ENCODE measurements at places on chromosomes 12 and 14.

DNA sequence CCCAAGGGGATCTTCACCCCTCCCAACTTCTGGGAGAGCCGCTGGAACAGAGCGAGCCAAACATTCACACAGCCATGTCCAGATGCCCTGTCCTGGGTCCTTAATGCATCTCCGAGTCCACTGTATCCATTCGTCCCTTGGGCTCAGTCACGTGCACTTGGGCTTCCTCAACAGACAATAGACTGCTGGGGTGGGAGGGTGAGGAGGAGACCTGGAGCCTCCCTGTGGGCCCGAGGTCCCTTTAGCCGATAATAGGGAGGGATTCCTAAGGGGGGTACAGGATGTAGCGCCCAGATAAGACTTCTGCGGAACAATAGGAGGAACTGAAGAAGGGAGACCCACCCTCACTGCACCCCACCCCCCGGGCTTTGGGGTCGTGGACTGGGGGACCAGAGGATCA, 6.7 kb downstream of the ARHGEF25 start:
- DNase-seq: no peak

DNA sequence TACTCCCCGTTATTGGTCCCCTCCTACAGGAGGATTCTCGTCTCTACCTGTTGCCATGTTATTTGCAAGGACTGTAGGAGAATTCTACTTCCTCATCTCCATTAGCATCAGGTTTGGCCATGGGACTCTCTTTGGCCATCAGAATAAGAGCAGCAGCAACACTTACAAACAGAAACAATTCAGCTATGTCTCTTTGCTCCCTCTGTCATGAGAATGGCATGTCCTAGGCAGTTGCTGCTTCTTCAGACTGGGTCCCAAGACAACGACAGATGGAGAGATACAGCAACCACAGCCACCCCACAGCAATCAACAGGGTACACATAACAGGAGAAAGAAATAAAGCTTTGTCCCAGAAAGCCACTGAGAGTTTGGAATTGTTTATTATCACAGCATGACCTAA, 19.7 kb downstream of the SLC41A2 start:
- no peak for DNase-seq

GRCh38 chr14:69152902-69153151, at the start of gene DCAF5:
DCAF5 (minus strand) TSS chr14:69153119; CDS start chr14:69152978, 141 bp downstream.
- DNase-seq: no peak

- DNase-seq: no peak
These were observed 31.0 kb downstream of the ITGA7 start for GRCh38 chr12:55676707-55677106.

GRCh38 chr12:3990501-3991280, 117.5 kb upstream of the PARP11 start:
- DNase-seq: no peak

GRCh38 chr12:50529345-50529744, 24.6 kb downstream of the DIP2B start:
- no peak for DNase-seq

DNA sequence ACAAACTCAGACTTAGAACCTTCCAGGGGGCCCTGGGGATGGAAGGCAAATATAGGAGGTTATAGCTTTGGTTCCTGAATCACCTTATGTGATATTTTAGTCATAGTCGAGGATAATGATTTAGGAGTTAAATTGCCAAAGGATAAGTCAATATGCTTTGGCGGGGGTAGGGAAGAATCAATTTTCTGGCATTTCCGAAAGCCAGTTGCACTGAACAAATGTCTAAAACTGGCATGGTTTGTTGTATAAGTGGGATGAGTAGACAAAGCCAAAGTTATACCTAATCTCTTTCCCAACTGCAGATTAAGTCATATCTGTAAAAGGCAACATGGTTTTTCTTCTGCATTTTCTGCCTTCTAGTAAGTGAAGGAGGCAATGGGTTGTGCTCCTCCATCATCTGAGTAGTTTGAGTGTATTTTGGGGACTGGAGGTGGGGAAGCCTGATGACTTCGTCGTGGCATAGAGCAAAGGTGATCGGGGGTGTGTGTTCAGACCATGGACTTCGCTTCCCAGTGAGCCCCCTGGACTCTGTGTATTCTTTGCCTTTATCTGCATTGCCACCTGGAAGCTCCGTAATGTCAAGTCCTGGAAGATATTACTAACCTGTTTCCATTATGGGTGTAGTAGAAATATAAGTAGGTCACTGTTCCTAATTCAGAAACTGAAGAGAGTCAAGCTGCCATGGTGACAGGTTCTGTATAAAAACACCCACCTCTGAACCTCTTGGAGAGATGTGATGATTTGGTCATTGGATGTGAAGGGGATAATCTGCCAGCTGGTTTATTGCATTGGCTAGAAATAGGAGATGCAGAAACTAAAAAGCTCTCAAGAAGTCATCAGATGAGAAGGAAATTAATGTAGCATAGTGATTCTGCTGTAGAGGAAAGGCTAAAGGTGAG, 24.5 kb downstream of the PPFIBP1 start:
- DNase-seq: no peak

DNA sequence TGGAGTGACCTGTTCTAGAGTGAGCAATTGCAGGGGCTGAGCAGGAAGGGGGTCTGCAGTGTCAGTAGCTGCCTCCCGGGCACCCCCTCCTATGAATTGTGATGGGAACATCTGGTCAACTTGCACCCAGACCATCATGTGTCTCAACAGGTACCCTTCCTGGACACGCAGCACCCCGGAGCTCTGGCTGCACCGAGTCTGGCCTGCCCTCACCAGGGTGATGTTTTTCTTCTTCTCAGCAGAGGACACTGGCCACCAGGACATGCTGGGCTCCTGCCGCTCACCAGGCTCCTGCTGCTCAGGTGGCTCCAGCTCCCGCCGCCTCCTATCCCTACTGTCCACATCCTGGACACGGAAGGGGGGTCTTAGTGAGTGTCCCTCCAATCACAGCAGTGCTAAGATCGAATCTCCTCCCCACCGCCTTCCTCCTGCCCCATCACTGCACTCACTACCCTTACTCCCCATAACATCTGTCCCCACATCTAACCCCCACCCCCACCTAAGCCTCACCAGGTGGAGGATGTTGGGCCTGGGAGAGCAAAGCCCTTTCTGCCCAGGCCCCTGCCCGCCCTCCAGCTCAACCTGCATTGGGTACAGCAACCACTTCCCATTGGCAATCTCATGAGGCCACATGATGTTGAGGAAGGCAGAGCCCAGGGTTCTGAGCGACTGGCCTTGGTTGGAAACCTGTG, 14.9 kb downstream of the ITGA7 start:
- no peak for DNase-seq

DNA sequence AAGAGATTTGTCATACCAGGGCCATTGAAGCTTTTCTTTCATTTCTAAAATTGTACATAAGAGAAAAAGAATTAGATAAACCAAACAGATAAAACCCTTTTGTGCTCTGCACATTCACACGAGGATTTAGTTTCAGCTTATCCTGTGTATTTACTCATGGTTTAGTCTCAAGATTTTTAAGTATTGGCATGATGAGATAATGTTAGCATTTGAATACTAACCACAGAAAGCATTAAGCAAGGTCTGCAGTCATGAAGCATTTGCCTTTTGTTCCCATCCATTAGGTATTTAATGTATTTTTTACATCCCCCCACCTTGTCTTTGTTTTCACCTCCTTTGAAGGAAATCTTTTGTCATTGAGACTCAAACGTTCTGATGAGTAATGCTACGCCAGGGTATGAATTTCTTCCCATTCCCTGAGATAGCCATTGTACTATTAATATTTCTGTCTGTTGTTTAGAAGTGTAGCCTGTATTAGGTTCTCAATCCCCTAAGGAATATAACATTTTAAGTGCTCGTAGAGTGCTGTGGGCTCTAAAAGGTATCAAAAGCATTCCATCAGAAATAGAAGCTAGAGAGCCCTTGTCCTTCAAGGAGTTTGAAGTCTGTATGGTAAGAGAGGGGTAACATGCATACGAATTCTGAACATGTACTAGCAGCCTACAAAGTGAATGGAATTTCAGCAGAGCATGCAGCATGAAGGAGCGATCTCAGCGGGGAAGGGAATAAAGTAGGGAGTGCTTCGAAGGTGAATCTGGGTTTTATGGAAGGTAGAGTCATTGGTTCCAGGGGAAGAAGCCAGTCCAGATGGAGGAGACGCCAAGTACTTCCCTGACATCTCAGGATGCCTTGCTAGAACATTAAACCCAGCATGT, 22.3 kb downstream of the CRADD start:
- no peak for DNase-seq

- DNase-seq: no peak
These were observed 40.1 kb downstream of the STXBP6 start for GRCh38 chr14:25009891-25010290.

GRCh38 chr12:117890644-117891043, 78.1 kb downstream of the KSR2 start:
- no peak for DNase-seq

DNA sequence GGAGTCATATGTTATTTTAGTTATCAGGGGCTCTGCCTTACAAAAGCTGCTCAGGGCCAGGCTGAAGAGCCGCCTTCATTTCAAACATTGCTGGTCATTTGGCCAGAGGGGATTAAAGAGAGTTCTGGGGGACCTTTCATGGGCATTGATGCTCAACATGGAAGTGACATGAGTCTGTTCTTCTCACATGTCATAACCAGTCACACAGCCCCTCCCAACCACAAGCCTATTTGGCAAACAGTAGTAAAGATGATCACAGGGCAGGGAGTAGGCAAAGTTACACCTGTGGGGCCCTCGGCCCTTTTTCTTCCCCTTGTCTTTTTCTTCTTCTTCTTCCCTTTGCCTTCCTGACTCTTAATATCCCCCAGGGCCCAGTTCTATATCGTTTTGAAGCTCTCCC, 33.3 kb downstream of the CFAP54 start:
- no peak for DNase-seq

DNA sequence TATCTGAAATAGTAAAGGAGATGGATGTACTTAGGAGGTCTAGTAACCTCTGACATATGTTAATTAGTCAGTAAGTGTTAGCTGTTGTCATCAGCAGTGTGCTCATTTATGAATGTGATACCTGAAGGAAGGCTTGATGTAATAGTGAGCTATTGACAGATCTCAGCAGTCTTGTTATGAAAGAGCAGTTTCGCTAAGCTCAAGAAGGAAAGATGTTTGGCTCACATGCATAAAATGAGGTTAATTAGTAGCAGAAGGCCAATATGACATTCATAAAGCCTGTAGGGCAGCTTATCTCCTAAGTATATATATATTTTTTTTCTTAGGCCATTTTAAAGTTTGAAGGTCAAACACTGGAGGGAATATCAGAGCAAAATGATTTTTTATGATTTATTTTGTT, 2.8 kb downstream of the FAM234B start:
- no peak for DNase-seq

DNA sequence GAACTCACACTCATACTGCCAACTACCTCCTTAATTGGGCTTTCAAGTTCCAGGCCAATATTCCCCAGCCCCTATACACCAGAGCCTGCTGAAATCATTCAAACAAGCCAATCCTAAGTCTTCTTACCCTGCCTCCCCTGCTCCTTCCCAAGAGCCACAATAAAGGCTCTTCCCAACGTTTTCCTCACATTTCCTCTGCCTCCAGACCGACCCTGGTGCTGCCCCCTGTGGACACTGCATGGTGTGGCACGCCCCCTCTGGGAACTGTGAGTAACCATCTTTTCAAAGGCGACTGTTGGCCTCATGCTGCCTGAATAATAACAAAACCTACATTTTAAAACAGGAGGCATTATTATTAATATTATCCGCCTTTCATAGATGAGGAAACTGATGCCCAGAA, 111.6 kb upstream of the NOS1 start:
- DNase-seq: no peak

DNA sequence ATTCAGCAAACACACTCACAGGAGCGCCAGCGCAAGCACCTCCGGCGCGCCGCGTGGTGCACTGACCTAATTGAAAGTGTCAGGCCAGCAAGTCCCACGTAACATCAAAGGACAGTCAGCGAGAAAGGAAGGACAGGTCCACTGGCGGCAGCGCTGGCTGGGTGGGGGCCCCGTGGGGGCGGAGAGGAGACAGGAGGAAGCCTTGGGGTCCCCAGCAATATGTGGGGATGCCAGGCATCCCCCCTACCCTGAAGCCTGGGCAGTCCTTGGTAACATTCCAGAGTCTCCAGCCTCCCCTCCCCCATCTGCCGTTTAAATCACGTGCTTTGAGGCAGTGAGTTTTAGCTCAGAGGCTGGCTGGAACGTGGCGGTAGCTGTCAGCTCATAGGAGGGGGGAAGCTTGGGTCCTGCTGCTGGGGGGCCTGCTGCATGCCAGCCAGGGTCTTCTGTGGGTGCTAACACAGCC, 159.2 kb downstream of the CALM1 start:
- DNase-seq: no peak

DNA sequence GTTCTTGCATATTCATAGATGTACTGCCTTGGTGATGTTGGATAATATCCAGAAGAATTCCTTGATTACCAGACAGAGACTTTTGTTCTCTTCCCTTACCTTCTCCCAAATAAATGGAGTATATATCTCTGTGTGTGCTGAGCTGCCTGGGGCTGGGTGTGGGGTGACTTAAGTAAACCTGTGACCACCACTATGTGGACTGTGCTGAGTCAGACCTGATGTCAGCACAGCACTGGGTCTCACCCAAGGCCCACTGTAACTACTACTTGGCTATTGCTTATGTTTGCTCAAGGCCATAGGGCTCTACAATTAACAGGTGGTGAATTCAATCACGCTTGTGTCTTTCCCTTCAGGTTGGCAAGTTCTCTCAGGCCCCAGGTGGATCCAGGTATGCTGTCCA, 145.7 kb upstream of the MDGA2 start:
- no peak for DNase-seq

DNA sequence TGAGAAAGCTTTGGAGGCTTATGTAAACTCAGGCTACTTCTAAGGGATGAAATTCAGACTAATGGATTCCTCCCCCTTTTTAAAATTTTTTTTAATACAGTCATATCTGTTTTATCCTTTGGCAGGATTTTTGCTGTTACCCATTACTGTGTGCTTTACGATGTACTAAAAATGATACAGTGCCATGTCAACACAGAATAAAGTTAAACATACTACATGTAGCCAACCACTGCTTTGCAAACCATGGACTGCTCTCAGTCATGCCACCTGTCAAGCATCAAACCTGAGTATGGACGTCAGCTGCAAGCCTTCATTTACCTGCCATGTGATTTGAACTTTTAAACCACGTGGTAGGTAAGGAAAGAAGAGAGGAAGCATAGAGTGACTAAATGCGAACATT, 325.8 kb downstream of the FUT8 start:
- no peak for DNase-seq

- DNase-seq: peak; percentile 42
These were observed at the start of gene RNU6-8 for GRCh38 chr14:32202998-32203882. RNU6-8 (minus strand) TSS chr14:32203269.

DNA sequence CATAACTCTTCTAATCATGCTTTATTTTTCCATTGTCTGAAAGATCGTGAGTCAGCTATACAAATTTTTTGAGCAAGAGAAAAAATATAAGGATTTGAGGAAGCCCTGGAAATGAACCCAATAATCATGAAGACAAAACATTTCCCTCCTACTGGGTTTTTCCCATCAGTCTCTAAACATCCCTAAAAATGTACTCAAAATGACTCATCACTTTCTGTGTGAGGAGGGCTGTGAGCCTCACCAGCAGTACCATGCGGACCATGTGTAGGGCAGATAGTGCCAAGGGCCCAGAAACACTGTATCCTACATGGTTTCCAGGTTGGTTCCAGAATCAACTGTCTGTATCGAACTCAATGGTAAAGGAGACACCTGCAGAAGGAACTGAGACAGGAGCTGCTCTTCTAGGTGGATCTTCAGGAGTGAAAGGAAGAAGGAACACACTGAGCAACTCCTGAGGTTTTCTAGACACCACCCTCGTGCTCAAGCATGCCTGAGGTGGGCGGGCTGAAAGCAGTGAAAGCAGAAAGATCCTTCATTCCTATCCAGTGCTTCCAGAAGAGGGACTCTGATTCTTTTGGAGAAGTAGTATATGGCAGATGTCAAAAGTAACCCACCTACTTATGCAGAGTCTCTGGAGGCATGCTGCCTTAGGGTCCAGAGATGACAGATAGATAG, 48.6 kb upstream of the RHOJ start:
- peak; percentile 60 for DNase-seq

Measured in glomerular endothelial cell (primary cell).